ENCODE measurements at places on chromosomes 6 and 20. TPM values are rescaled to one million over a fixed set of nuclear protein-coding genes. Genes with fewer than 3 reads are reported as not detected.

- no peak for DNase-seq
These were observed 110.5 kb downstream of the LCA5 start for GRCh38 chr6:79426625-79427278.

DNA sequence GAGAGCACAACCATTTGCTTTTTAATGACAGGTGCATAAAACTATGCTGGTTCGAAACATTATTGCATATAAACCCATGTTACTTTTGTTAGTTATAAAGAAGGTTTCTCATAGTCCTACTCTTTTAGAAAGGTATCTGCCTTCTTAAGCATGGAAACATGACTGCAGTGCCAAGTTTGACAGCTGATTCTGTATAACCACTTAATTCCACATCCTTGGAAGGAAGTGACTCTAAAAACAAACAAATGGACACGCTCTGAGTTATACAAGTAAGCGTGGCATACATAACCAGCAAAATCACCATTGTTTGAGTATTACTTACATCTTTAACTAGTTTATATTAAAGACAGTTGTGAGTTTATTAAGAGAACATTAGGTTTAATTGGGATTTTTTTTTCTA, 125.0 kb upstream of the HDGFL1 start:
- no peak for DNase-seq

- no peak for DNase-seq
These were observed 199.9 kb downstream of the LRFN2 start for GRCh38 chr6:40387127-40387870.

ABHD16A gene
- 40.9 TPM for total RNA-seq

RBPJL gene
- not detected for total RNA-seq

SLC17A1 gene
- not detected for total RNA-seq
